ENCODE measurements at places on chromosomes 2 and 18.

GRCh38 chr2:175981551-175981950 lies 20.5 kb downstream of the LNPK start:
- no peak for DNase-seq

DNA sequence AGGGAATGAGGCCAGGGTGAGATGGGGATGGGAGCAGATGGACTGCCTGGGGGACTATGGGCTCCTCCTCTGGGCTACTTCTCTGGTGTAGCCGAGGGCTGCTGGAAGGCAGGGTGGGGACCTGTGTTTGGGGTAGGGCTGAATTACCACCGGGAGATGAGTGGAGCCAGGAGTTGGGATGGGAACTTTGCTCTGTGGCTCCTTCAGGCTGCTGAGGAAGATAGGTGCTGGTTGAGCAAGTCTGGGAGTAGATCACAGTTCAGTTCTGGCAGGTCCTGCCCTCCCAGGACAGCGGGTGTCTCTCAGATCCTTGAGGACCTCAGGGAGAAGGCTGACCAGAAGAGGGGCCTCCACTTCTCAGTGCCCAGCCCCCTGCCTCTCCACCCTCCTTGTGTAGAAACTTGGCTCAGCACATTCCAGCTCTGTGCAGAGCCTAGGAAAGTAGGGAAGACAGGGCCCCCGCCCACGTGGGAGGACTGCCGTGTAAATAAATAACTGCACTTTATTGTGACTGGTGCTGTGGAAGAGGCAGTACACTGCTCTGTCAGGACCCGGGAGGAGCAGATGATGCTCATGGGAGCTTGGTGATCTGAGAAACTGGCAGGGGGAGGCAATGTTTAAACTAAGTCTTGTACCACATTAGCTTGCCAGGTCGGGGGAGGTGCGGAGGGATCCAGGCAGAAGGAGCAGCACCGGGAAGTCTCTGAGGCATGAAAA lies 15.3 kb downstream of the TET3 start:
- peak; percentile 14 for DNase-seq

DNA sequence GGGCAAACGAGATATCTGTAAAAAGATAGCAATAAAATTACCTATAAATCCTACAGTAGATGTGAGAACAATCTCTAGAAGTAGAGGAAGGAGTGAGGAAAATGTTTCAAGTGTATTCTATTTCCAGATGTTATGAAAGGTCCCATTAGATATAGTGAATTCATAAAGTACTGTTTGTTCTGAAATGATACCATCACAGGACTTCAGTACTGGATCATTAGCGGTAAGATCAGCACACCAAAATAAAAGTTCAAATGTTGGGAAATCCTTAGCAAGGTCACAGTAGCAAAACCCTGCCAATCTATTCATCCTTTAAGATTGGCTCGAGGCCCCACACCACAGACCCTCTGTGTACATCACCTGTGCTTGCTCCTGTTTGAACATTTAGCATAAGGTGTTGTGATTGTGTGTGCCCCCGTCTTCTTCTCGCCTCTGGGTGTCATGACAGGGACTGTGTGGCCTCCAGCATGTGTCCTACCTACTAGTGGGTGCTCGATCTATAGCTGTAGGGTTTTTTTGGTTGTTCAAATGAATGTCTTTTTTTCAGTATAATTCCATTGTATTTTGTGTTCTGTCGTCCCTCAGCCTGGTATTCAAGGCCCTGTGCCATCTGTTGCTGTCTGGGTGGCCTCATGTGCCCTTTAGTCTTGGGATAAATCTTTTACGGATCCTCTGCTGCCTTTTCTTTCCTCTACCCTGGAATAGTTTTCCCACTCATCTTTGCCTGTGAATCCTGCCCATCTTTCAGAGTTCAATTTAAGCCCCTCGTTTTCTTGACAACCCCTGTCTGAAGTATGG lies 9.1 kb downstream of the MFSD6 start:
- DNase-seq = no peak

DNA sequence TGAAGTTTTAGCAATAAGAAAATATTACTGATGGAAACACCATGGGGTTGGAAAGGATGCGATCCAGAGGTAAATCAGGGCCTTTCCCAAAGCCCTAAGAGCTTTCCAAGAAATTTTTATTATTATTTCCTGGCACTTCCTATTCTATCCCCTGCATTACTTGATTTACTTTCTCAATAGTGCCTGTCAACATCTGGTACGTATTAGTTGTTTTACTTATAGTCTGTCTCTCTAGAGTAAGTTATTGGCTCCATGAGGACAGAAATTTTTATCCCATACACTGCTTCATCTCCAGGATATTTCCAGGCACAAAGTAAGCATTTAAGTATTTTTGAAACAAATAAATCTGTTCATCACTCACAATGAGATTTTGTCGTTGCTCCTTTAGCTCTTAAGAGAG lies 18.1 kb downstream of the PPP4R1 start:
- DNase-seq = no peak

- DNase-seq = no peak
Observed at GRCh38 chr2:160459538-160460332, 33.9 kb downstream of the RBMS1 start.

DNA sequence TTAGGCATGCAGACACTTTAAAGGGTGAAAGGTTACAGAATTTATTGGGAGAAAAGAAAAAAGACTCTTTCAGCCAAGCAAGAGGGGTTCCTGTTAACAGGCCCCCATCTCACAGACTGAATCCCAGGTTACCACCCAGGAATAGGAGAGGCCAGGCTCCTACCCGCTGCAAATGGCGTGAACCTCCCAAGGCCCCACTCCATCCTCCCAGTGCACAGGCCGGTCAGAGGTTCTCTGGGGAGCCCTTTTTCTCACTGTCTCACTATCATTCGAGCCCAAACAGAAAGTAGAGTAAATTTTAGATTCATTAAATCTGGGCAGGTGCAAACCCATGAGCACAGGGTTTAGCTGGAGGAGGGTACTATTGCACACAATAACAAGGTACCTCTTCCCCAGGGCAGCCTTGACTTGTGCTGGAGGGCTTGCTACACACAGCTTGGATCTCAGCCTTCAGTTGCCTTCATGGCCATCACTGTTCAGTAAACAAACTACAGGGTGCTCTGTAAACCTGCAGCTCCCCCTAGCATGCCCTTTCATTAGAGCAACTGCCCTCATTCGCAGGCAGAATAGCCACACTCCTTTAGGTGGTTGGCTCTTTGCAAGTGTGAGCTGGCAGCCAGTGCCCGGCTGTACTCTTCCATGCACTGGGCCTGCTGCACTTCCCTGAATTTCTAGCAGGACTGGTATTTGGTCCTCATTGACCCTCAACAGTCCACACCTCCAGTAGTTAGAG lies 7.3 kb upstream of the PLEK start:
- peak; percentile 49 for DNase-seq

- DNase-seq = no peak
Observed at GRCh38 chr2:26317377-26318105, 28.4 kb upstream of the SELENOI start.

DNA sequence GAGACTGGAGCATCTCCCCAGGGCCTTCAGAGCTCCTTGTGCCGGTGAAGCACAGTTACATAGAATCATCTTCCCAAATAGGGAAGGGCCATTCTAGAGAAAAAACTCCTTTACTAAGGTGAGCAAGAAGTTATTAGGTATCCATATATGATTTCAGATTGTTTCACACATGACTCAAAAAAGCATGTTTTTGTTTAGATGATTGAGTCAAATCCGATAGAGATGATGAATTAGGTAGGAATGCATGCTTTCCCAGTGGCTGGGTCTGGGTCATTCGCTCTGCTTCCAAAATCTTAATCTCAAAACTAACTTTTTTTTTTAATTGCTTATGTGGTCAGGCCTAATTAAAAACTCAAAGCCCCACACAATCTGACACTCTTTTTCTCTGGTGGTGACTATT lies 3.8 kb downstream of the NT5C1B start:
- DNase-seq = no peak

DNA sequence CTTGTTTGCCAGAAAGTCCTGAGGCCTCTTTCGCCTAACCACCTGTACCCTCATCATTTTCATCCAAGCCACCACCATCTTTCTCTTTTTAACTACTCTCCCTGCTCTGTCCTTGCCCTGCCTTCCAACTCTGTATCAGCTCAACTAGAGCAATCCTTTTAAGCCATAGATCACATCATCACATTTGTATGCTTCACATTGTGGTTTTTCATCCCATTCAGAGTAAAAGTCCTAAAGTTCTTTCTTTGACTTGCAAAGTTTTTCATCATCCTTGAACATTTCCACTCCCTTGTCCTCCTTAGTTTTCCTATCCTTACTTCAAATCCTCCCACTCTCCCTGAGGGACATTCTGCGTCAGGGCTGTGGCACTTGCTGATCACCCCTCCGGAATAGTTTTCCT lies 73.9 kb downstream of the SLC39A10 start:
- DNase-seq = no peak

- DNase-seq = no peak
Observed at GRCh38 chr2:215841175-215841816, 172.1 kb downstream of the MREG start.

GRCh38 chr2:63477686-63478085 lies 110.6 kb downstream of the WDPCP start:
- no peak for DNase-seq

- DNase-seq = no peak
Observed at GRCh38 chr2:180609626-180610340, 370.6 kb upstream of the UBE2E3 start.

- DNase-seq = no peak
Observed at GRCh38 chr18:396556-396955, 103.9 kb downstream of the COLEC12 start.

DNA sequence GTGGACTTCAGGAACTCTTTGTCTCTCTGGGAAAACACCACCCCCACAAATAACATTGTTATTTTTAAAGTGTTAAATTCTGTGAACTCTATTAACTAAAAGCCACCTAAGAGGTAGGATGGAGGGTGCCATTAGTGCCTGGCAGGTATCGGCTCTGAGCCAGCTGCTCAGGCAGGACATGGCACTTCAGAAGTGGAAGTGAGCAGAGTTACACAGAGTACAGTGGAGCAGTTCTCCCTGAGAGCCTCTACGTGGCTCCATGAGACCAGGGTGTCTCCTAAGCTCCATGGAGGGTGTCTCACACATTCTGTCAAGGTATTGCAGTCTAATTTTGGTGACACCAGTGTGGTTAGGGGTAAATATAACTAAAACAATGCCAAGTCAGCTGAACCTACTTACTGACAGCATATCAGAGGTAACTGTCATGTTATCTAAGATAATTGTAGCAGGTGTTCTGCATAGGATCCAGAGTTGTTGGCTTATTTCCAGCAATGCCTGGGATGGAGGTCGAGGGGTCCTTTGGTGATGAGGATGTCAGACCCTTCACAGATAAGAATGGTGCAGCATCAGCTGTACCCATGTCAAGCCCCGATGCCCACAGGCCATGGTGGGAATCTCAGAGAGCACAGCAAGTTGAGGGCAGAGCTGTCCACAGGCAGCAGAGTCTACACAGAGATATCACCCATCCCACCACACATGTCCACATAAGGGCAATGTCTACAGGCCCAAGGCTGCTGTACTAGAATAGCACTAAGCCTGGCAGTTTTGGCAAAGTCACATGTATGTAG lies 8.6 kb upstream of the MALL start:
- no peak for DNase-seq

- DNase-seq = no peak
Observed at GRCh38 chr2:69693775-69694450, 48.0 kb upstream of the ANXA4 start.

- DNase-seq = no peak
Observed at GRCh38 chr2:198587240-198587639, 782.8 kb downstream of the PLCL1 start.

DNA sequence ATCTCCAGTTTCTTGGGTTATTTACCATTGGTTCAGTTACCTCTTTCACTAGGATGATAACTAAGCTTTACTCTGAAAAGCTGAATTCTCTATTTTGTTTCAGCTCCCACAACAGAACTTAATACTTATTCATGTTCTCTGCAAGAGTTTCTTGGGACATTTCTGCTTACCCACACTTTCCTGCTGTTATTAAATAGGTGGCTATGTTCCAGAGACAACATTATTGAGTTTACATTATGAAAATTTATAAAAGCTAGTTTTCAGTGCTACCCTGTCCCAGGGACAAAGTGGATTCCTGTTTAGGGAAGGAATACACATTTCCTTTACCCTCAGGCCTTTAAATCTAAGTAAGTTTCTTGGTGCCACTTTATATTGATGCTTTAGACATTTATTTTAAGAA lies 7.0 kb upstream of the GPD2 start:
- no peak for DNase-seq

- no peak for DNase-seq
Observed at GRCh38 chr2:44424211-44424610, 62.5 kb downstream of the CAMKMT start.

- DNase-seq = no peak
Observed at GRCh38 chr2:237551071-237551574, 15.3 kb upstream of the PRLH start.

DNA sequence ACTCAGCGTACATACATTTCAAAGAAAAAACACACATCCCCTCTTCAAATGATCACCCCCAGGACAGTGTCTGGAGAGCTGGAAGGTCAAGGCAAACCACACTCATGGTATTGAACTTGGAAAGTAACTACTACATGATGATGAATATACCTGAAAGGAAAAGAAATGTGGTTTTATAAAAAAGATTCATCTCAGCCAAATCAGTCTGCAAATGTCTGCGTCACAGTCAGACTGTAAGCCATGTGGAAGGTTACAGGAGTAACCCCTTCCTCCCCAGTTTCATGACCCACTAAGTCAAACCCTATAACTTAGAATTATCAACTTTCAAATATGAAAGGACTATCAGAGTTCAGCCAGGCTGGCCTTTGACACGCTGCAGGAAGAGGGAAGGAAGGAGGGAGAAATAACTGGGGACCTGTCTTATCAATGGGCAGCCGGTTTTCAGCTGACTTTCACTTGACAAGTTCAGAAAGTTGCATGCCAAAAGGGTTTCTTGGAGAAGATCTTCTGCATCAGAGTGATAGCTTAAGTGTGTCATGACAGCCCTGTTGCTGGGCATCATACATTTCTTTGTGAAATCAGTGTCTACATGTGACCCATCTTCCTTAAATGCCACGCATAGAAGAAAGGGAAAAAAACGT lies 7.0 kb upstream of the BMP10 start:
- no peak for DNase-seq

GRCh38 chr2:213021971-213022899 lies 129.2 kb downstream of the IKZF2 start:
- no peak for DNase-seq

GRCh38 chr2:189254268-189254883 lies 74.8 kb upstream of the COL5A2 start:
- DNase-seq = no peak

GRCh38 chr2:234679741-234680687 lies 183.1 kb upstream of the ARL4C start:
- peak; percentile 59 for DNase-seq

- DNase-seq = no peak
Observed at GRCh38 chr2:127175041-127175721, 44.9 kb downstream of the CYP27C1 start.
